ENCODE measurements at places on chromosomes 1 and 21. TPM values are rescaled to one million over a fixed set of nuclear protein-coding genes. Genes with fewer than 3 reads are reported as not detected.

Gene KRTAP10-1
- not detected for total RNA-seq

DNA sequence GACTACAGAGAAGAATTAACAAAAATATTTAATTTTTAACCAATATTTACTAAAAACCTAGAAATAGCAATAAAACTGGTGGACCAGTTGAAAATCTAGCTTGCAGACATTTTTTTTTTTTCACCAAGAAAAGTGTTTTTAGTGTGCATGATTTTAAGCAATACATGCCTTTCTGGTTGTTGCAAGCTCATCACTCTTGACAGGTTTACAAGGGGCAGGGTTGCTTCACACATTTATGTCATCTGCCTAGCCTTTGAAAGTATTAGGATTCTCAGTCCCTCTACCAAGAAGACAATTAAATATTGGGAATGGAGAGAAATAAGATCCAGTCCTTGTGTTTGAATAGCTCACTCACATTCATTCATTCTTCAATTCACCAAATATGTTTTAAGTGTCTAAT, 53.8 kb upstream of the LYPLAL1 start:
- no peaks in the 10 kb centered on the region for H3K36me3 ChIP-seq
- no peak for DNase-seq
- H3K4me3 ChIP-seq = no peak overlapping the region
- no peaks in the 10 kb centered on the region for H3K4me1 ChIP-seq

Gene AADACL3
- not detected for total RNA-seq

GRCh38 chr1:174626031-174627025, 178.6 kb downstream of the GPR52 start:
- H3K27me3 ChIP-seq = no peaks in the 10 kb centered on the region
- no peaks in the 10 kb centered on the region for H3K36me3 ChIP-seq
- H3K27ac ChIP-seq = peak overlapping the region; percentile 37
- H3K4me1 ChIP-seq = peaks cover 9% of the 10 kb centered on the region
- no peak overlapping the region for H3K4me3 ChIP-seq

DNA sequence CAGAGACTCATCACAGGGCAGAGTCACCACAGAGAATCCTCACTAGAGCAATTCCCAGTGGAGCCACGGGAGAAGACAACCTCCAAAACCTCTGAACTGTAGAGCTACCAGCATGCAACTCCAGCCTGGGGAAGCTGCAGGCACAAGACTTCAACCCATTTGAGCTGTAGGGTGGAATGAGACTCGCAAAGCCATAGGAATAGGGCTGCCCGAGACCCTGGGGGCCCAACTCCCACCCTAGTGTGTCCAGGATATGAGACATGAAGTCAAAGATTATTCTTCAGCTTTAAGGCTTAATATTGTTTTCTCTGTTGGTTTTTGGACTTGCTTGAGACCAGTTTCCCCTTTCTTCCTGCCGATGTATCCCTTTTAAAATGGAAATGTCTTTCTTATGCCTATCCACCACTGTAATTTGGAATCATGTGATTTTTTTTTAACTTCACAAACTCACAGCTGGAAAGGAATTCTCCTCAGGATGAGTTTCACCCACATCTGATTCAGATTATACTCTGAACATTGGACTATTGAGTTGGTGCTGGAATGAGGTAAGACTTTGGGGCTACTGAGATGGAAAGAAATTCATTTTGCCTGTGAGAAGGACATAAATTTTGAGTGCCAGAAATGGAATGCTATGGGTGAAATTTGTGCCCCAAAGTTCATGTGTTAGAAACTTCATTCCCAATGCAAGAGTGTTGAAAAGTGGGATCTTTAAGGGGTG, 59.6 kb upstream of the ST6GALNAC5 start:
- no peaks in the 10 kb centered on the region for H3K36me3 ChIP-seq
- no peak for DNase-seq
- no peak overlapping the region for H3K27ac ChIP-seq
- H3K4me3 ChIP-seq = no peak overlapping the region
- H3K4me1 ChIP-seq = no peaks in the 10 kb centered on the region
- H3K27me3 ChIP-seq = peaks cover 11% of the 10 kb centered on the region

DNA sequence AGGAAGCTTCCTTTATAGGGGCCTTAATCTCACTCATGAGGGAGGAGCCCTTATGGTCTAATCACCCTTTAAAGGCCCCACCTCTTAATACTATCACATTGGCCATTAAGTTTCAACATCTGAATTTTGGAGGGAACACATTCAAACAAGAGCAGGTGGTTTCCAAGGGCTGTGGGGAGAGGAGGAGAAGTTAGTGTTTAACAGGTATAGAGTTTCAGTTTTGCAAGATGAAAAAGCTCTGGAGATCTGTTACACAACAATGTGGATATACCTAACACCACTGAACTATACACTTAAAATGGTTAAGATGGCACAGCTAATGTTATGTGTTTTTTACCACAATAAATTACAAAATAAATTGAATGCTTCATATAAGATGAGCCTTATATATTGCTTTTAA, 113.4 kb upstream of the DNAH14 start:
- H3K4me3 ChIP-seq = no peak overlapping the region
- peaks cover 6% of the 10 kb centered on the region for H3K27me3 ChIP-seq
- H3K4me1 ChIP-seq = no peaks in the 10 kb centered on the region
- DNase-seq = no peak

Gene INAVA
- 128 TPM for total RNA-seq

DNA sequence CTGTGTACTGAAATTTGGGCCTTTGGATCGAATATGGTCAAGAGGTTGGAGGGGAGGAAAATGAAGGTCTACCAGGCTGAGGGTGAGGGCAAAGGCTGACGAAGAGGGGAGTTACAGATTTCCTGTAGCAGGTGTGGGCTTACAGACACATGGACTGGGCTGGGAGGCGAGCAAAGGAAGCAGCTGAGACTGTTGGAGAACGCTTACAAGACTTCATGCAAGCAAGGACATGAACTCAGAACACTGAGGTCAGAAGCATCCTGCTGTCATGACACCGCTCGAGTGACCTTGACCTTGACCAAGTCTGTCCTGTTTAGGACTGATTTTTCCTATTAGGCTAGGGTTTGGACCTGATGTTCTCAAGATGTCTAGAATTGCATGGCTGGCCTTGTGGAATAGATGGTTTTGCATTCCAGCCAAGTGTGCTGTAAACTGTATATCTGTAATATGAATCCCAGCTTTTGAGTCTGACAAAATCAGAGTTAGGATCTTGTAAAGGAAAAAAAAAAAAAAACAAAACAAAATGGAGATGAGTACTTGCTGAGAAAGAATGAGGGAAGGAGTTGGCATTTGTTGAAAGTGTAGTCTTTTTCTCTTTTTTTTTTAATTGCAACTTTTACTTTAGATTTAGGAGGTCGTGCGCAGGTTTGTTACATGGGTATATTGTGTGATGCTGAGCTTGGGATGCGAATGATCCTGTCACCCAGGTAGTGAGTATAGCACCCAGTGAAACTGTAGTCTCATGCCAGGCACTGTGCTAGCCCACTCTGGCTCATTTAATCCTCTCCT, 5.8 kb downstream of the ELF3 start:
- no peaks in the 10 kb centered on the region for H3K27me3 ChIP-seq
- DNase-seq = no peak
- peak overlapping the region; percentile 55 for H3K4me3 ChIP-seq
- peak overlapping the region; percentile 99 for H3K27ac ChIP-seq

DNA sequence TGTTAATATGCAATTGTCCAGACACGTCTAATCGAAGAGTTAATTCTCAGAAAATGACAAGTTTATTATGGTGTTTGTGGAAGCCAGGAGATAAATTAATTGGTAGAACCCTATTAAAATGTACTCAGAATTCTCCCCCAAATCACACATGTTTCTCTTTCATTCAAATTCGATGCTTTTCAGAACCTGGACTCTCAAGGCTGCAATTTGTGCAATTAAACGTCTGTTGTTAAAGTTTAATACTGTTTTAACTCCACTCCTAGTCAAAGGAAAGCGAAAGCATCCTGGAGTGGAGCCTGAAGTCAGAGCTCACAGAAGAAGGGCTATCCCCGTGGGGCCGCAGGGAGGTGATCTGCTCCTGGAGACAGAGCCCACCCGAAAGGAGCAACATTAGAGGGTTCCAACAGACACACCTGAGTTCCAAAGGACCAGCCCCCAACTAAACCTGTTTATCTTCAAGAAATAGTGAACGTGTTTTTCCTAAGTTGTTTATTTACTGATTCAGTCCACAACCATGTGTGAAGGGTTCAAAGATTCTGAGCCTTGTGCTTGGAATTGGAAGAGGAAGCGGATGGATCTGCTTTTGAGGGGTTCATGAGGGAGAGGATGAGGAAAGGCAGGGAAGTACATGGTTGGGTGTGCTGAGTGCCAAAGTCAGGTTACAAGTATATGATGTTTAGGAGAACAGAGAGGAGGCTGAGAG, 68.0 kb upstream of the AKT3 start:
- DNase-seq = peak; percentile 52
- H3K36me3 ChIP-seq = no peaks in the 10 kb centered on the region
- H3K4me1 ChIP-seq = peaks cover 29% of the 10 kb centered on the region

Gene CR1L
- not detected for total RNA-seq

DNA sequence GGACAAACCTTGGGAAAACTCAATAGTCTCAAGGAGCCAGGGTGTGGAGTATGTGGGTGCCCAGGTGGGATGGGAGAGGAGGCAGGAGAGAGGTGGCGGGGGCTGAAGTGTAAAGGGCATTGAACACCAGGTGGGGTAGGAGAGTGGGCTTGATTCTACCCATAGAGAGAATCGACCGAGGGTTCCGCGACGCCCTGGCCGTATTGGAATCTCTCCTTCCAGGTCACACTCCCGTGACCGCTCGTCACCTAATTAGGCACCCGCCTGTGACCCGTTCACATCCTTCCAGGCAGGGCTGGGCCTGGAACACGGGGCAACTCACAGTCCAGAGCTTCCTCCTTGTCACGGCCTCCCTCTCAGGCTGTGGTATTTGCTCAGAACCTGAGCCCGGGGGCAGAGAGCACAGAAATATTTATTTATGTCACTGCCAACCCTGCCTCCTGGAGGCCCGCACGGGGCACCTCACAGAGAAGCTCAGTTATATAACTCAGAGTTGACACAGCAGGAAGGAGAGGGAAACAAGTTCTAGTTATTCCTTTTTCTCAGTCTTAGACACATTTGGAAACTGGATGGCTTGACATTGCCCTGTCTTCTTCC, 12.0 kb downstream of the NCMAP start:
- no peak overlapping the region for H3K4me3 ChIP-seq
- no peaks in the 10 kb centered on the region for H3K27me3 ChIP-seq

- H3K4me3 ChIP-seq = no peak overlapping the region
- H3K36me3 ChIP-seq = no peaks in the 10 kb centered on the region
- no peaks in the 10 kb centered on the region for H3K27me3 ChIP-seq
- DNase-seq = peak; percentile 57
- no peak overlapping the region for H3K27ac ChIP-seq
Measured at GRCh38 chr1:160925652-160926244, 28.9 kb downstream of the ITLN2 start.

GRCh38 chr21:45554477-45555175, 12.4 kb upstream of the SLC19A1 start:
- H3K27me3 ChIP-seq = no peaks in the 10 kb centered on the region
- peak overlapping the region; percentile 17 for H3K27ac ChIP-seq
- H3K4me1 ChIP-seq = peaks cover 14% of the 10 kb centered on the region
- DNase-seq = peak; percentile 78
- H3K36me3 ChIP-seq = no peaks in the 10 kb centered on the region

GRCh38 chr1:98086156-98086555, 165.3 kb upstream of the DPYD start:
- no peak overlapping the region for H3K4me3 ChIP-seq
- peak overlapping the region; percentile 68 for H3K27ac ChIP-seq
- peaks cover 66% of the 10 kb centered on the region for H3K4me1 ChIP-seq
- H3K36me3 ChIP-seq = no peaks in the 10 kb centered on the region
- H3K27me3 ChIP-seq = no peaks in the 10 kb centered on the region

Gene ZSWIM5
- 1.6 TPM for total RNA-seq

Gene SLC25A34
- total RNA-seq = 2.6 TPM

Gene CASZ1
- 12.8 TPM for total RNA-seq

Gene KDM1A
- total RNA-seq = 186 TPM

DNA sequence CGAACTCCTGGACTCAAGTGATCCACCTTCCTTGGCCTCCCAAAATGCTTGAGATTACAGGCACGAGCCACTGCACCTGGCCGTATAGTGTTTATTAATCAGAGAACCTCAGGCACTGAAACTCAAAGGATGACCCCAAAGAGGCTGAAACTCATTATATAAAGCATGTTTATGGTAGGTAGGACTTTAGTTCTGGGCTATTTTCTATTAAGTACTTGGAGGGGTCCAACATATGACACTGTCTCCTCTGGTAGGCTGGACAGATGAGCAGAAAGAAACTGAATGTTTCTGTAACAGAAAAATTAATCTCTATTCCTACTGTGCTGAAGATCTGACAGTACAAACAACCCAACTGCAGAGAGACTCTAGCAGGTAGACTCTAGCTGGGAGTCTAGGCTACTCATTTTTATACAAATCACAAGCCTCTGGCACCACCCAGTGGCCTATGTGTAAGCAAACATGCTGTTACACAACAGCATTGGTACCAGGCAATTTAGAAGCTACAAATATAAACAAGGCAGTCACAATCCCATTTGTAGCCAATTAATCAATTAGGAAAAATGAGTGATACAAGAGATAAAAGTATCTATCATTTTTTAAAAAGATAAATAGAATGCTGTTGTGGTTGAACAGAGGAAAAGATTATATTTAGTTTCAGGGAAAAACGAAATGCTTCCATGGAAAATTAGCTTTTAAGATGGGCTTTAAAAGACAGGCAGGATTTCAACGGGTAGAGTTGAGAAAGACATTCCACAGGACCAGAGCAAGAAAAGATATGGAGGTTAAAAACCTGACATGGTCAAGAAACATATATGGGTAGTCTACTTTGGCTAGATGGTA, 10.4 kb downstream of the DCAF8 start:
- H3K4me1 ChIP-seq = peaks cover 6% of the 10 kb centered on the region
- DNase-seq = peak; percentile 86
- no peak overlapping the region for H3K27ac ChIP-seq
- peaks cover 3% of the 10 kb centered on the region for H3K36me3 ChIP-seq
- H3K27me3 ChIP-seq = no peaks in the 10 kb centered on the region

- H3K27ac ChIP-seq = no peak overlapping the region
- H3K4me3 ChIP-seq = no peak overlapping the region
- no peaks in the 10 kb centered on the region for H3K36me3 ChIP-seq
- peaks cover 28% of the 10 kb centered on the region for H3K4me1 ChIP-seq
- peak; percentile 71 for DNase-seq
Measured at GRCh38 chr1:200359610-200360163, 50.1 kb downstream of the ZNF281 start.

GRCh38 chr1:157969697-157970485, 23.6 kb upstream of the KIRREL1 start:
- H3K27me3 ChIP-seq = 0 out of 2 replicates have a peak, but pooled peaks cover under 1% of the 10 kb centered on the region
- H3K4me1 ChIP-seq = peaks cover 18% of the 10 kb centered on the region
- DNase-seq = peak; percentile 95

GRCh38 chr1:39898648-39899603, 2.8 kb downstream of the MYCL start:
- DNase-seq = peak; percentile 47
- H3K27me3 ChIP-seq = no peaks in the 10 kb centered on the region
- no peaks in the 10 kb centered on the region for H3K36me3 ChIP-seq
- peaks cover 7% of the 10 kb centered on the region for H3K4me1 ChIP-seq
- H3K4me3 ChIP-seq = no peak overlapping the region

GRCh38 chr1:93807311-93807930, 71.6 kb downstream of the DNTTIP2 start:
- H3K4me1 ChIP-seq = peaks cover 44% of the 10 kb centered on the region
- no peak overlapping the region for H3K4me3 ChIP-seq
- peaks cover 16% of the 10 kb centered on the region for H3K36me3 ChIP-seq
- H3K27me3 ChIP-seq = no peaks in the 10 kb centered on the region
- DNase-seq = no peak
- peak overlapping the region; percentile 96 for H3K27ac ChIP-seq

All from PC-3 (cell line).